ENCODE measurements at places on chromosomes 5 and 9. TPM values are rescaled to one million over a fixed set of nuclear protein-coding genes. Genes with fewer than 3 reads are reported as not detected.

The STPG3 gene
- not detected for total RNA-seq

The C1QTNF3 gene
- 0.59 TPM for total RNA-seq

The EFNA5 gene
- 16.7 TPM for total RNA-seq

The CAMK2A gene
- not detected for total RNA-seq

The PRR16 gene
- total RNA-seq, result not detected

The PCDHA11 gene
- 0.07 TPM for total RNA-seq

The FAM221B gene
- total RNA-seq, result not detected

The ZBED3 gene
- total RNA-seq, result 3.6 TPM

The GLDC gene
- total RNA-seq, result 19.4 TPM

The GABRA6 gene
- not detected for total RNA-seq

The SEMA5A gene
- 0.04 TPM for total RNA-seq

The CCDC187 gene
- not detected for total RNA-seq

The AOPEP gene
- 19.2 TPM for total RNA-seq

The FOXE1 gene
- not detected for total RNA-seq

The MRPS30 gene
- total RNA-seq, result 61.0 TPM

The PTCD2 gene
- total RNA-seq, result 5.9 TPM

The CDX1 gene
- total RNA-seq, result not detected

The UBAC1 gene
- 38.5 TPM for total RNA-seq

The SURF1 gene
- 18.4 TPM for total RNA-seq

The CDKN2B gene
- total RNA-seq, result 2.3 TPM

The TAF1L gene
- 0.04 TPM for total RNA-seq

The FAM151B gene
- 3.7 TPM for total RNA-seq

All from pulmonary artery endothelial cell (primary cell).